ENCODE measurements at places on chromosomes 3 and 15.

GRCh38 chr3:188187053-188187452, 33.1 kb downstream of the LPP start:
- DNase-seq = no peak

DNA sequence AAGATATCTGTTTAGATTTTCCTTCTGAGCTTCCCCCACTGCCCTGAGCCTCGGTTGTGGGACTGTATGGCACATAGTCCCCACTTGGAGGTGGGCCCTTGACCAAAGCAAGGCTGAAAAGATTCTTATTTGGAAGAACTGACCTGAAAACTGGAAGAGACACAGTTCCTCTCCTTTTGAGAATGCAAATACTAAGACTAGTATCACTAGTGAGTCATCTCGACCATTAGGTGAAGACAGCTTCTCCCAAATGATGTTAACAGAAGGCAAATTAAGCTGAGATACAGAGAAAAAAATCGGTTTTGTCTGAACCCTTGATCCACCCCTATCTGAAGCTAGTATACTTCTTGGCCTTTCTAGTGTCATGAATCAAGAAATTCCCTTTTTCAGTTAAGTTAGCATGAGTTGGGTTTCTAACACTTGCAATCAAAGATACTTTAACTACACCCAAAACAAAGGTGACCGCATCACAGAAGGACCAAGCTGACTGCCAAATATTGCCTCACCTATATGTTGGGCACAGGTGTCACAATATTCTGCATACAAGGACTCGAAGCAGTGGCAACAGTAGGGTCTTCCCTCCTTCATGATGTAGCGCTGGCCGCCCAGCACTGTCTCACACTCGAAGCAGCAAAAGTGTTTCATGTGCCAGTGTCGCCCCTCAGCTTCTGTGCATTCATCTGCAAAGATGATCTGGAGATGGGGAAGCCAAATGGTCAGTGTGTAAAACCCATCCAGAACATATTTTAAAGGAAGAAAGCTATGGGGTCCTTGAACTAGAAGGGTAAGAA, 72.4 kb downstream of the PRICKLE2 start:
- no peak for DNase-seq

DNA sequence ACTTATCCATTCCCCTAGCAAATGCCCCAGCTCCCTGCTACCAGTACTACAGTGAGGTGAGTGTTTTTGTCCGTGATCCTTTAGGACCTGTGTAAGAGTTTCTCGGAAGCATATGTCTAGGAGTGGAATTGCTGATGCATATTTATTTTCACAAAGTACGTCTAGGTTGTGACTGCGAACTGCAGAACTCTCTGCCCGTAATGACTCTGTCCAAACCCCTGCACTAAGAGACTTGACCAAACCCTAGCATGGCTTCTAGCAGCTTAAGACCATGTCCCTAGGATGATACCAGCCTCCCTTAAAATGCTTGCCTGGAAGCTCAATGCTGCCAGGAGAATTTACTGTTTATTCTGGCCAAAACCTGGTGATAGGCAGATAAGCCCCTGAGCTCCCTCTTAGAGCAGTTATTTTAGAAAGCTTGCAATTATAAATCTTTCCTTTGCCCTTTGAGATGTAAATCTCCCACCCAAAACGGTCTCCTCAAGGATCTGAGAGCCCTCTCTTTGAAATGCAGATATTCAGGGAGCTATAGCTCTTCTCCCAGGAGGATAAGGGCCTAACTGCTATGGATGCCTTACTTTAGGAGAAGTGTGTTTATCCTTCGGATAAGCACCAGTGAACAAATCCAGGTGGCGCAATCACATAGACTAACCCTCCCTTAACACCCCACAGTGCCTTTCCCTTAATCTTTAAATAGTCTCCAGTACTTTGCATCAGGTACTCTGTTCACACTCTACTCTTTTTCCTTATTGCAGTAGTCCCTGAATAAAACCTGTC, 14.7 kb upstream of the CA12 start:
- peak; percentile 12 for DNase-seq

DNA sequence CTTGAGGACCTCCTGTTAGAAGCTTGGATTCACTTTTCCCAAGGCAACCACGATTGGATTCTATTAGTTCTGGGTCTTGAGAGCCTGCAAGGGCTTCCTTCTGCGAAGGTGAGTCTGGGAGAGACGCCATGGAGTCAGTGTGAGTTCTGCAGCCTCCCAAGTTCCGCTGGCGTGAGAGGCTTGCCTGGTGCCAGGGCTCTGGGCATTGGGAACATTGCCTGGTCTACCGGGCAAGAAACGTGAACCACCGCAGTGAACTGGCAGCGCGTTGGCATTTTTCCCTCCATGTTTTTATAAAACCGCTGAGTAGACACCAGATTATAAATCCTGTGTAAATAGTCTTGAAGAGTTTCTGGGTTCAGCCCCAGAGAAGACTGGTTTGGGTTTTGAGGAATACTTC, 160.9 kb downstream of the IGF1R start:
- DNase-seq = no peak

DNA sequence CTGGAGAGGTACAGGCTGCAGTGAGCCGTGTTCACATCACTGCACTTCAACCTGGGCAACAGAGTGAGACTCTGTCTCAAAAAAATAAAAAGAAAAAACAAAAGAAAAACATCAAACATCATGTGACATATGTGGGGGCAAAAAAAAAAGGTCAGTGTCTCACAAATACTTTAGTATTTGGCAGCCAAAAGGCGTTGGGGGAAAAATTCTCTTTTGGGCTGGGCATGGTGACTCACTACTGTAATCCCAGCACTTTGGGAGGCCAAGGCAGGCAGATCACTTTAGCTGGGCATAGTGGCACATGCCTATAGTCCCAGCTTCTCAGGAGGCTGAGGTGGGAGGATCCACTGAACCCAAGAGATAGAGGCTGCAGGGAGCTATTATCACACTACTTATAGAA, 47.6 kb downstream of the TMCC1 start:
- no peak for DNase-seq

DNA sequence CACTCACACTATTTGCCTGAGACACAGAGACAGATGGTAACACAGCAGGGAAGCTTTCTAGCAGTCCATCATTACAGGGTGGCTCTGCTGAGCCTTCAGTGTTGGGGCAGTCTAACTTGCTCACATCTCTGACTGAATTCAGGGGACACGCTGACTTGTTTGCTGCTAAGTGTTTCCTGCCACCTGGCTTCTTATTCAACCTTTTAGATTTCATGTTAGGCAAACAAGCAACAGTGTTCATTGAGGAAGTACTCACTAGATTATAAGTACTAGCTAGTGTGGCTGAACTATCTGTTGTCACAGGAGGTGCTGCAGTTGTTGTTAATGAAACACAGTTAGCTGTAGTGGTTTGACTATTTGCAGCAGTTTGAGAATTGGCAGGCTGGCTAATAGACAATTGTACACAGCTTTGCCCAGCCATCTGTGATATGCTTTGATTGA, 37.3 kb downstream of the USF3 start:
- DNase-seq = no peak

DNA sequence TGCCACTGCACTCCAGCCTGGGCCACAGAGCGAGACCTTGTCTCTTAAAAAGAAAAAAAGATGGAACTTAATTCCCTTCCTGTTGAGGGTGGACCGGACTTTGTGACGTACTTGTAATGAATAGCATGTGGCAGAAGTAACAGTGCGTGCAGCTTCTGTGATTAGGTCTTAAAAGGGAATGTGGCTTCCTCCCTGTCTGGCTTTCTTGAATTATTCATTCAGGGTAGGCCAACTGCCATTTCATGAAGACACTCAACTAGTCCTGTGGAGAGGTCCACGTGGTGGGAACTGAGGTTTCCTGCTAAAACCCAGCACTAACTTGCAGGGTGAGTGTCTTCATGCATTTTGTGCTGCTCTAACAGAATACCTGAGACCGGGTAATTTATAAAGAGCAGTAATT, 98.9 kb upstream of the PIAS1 start:
- no peak for DNase-seq

DNA sequence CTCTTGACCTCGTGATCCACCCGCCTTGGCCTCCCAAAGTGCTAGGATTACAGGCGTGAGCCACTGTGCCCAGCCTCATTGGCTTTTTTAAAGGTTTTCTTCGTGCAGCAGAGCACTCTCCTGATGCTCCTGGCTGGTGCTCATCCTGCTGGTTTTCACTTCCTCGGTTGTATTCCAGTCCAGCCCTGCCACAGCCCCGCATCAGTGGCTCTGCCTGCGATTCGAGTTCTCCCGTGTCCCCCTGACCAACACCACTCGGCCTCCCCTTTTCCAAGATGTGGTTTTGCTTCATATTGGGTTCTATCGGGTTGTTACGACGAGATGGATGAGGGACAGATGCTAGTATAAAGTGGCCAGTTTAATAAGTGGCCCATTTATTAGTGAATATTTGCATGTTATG, 27.8 kb downstream of the EFCC1 start:
- DNase-seq = no peak

GRCh38 chr15:83516935-83517334, 69.8 kb downstream of the SH3GL3 start:
- no peak for DNase-seq

DNA sequence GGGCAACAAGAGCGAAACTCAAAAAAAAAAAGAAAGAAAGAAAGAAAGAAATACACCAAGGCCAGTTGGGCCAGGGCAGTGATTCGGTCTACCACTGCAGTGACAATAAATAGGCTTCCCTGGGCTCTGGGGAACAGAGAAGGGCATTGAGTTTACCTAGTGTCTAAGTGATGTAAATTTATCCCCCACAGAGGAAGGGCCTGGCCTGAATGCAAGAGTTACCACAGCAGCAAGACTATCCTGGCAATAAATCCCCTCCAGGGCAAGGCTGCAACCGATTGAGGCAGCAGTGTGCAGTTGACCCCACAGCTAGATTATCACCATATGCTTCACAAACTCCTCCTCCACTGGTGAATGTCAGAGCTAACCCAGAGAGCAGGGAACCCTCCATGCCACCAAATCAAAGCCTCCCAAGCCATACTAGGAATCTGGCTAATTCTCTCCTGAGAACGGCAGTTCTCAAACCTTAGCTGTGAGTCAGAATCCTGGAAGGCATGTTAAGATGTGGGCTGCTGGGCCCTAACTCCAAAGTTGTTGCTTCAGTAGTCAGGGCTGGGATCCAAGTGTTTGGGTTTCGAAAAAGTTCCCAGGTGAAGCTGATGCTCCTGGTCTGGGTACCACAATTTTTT, 64.3 kb upstream of the GATM start:
- no peak for DNase-seq

DNA sequence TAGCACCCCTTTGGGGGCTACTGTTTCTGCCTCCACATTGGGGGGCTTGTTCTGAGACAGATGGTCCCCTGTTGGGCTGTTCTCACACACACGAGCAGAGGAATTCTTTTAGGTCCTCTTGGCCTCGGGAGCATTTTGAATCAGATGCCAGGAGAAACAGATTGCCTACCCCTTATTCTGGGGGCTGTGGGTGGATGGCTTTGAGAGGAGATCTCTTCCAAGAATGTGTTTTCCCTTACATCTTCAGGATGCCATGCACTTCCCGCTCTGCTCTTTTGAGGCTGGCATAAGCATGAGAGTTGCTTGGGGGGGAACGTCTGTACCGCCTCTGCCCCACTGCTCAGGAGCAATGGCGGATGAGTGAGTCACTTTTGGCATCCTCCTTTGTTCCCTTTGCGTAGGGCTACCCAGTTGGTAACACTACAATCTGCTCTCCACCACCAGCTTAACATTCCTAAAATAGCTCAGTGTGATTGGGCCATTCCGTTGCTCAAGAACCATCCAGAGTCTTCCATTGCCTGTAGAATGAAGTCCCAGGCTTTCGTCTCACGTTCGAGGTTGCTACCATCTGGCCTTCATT, 154.4 kb downstream of the RPLP1 start:
- no peak for DNase-seq

DNA sequence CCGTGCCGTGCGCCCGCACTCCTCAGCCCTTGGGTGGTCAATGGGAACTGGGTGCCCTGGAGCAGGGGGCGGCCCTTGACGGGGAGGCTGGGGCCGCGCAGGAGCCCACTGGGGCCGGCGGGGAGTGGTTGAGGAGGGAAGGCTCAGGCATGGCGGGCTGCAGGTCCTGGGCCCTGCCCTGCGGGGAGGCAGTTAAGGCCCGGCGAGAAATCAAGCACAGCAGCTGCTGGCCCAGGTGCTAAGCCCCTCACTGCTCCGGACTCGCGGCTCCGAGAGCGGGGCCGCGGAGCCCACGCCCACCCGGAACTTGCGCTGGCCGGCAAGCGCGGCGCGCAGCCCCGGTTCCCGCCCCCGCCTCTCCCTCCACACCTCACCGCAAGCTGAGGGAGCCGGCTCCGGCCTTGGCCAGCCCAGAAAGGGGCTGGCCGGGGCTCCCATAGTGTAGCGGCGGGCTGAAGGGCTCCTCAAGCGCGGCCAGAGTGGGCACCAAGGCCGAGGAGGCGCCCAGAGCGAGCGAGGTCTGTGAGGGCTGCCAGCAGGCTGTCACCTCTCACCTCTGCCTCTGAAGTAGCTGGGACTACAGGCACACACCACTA, 7.8 kb downstream of the GP9 start:
- no peak for DNase-seq

- no peak for DNase-seq
These were observed 85.4 kb downstream of the TNIK start for GRCh38 chr3:171374661-171375285.

DNA sequence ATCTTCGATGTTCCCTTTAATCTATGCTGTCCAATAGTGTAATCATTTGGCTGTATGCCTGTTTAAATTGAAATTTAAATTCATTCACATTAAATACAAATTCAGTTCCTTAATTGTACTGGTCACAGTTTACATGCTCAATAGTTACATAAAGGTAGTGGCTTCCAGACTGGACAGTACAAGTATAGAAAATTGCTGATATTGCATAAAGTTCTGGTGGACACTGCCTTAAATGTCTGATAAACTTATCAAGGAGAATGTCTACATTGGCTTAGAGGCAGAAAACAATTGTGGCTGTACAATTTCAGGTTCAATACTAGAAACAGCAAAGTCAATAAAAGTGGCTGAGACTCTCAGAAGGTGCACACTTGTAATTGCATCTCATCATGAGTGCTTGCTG, 365.2 kb downstream of the RBMS3 start:
- no peak for DNase-seq

DNA sequence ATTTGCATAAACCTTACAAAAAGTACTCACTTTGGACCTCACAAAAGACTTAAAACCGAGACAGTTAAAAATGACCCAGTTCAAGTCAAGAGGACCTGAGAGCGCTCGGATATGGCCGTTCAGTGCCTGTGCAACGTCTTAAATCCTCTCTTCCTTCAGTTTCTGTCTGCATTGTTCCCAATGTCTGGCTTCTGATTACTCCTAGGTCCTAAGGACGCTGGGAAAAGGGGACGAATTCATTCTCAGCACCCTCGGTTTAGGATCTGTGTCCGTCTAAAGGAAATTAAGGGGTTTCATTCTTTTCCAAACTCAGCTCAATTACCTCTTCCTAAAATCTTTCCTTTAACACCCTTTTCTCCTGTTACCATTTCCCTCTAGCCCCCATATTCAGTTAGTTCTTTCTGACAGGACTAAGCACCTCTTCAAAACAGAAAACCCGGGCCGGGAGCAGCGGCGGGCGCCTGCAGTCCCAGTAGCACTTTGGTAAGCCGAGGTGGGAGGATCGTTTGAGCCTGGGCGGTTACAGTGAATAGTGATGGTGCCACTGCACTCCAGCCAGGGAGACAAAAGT, 970 bp downstream of the DPPA4 start:
- DNase-seq = no peak

Data from NCI-H187 (cell line).